ENCODE measurements at places on chromosomes 3 and 15.

GRCh38 chr3:46668116-46668515 lies 25.4 kb downstream of the ALS2CL start:
- no peak for DNase-seq

- DNase-seq, result no peak
Observed at GRCh38 chr3:72255791-72256559, 471.0 kb upstream of the PROK2 start.

- no peak for DNase-seq
Observed at GRCh38 chr3:10467204-10467603, 38.2 kb downstream of the ATP2B2 start.

DNA sequence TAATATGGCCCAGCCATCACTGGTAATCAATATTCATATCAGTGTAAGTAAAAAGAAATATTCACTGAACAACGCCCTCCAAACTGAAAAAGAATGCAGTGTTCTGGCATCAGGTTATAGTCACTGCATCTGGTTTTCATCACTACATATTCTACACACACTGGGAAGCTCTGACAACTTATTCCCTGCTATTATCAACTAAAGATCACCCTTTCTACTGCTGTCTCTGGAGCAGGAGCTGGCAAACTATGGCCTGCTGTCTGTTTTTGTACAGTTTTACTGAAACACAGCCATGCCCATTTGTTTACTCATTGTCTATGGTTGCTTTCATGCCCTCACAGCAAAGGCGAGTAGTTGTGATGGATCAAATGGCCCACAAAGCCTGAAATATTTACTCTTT lies 35.3 kb downstream of the TUBGCP4 start:
- no peak for DNase-seq

DNA sequence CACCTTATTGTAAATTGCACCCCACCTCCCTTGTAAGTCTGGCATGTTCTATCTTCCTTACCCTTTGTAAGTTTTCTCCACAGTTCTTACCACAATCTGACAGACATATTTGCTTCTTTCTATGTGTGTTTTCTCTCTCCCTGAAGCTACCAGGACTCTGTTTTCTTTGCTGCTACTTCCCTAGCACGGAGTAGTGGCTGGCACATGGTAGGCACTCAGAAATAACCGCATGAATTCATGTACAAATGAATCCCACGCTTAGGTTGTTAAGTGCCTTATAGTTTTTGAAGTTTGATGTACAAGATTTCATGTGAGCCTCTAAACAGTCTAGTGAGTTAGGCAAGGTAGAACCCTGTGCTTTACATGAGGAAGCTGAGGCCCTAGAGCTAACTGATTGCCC lies 178.4 kb upstream of the CTDSPL start:
- DNase-seq, result no peak

GRCh38 chr3:181823716-181824115 lies 112.0 kb downstream of the SOX2 start:
- no peak for DNase-seq
